A549 treated with ZK216348 at 1 μM for 4 hours (cell line): ENCODE measurements at places on chromosomes 6 and 20. TPM values are rescaled to one million over a fixed set of nuclear protein-coding genes. Genes with fewer than 3 reads are reported as not detected.

The CLDN20 gene
- total RNA-seq: not detected in 5 replicates

The SLC17A2 gene
- total RNA-seq: not detected in 5 replicates

The HEY2 gene
- 0.06 to 0.09 TPM (median 0.08 TPM) in 3 of 5 replicates, not detected in the others for total RNA-seq

The DLK2 gene
- 3.6 to 7.8 TPM (median 7.3 TPM) in 5 replicates for total RNA-seq

The WFDC6 gene
- not detected in 5 replicates for total RNA-seq

The TAB2 gene
- total RNA-seq: 20.0 to 32.3 TPM (median 26.5 TPM) in 5 replicates

The RIPPLY2 gene
- total RNA-seq: 0.65 to 0.91 TPM in 2 of 5 replicates, not detected in the others

The PPIL4 gene
- total RNA-seq: 13.0 to 29.4 TPM (median 14.5 TPM) in 5 replicates

The BNIP5 gene
- not detected in 5 replicates for total RNA-seq

The CST8 gene
- not detected in 5 replicates for total RNA-seq

The NCOA7 gene
- total RNA-seq: 9.1 to 23.5 TPM (median 18.8 TPM) in 5 replicates

The DEFB132 gene
- total RNA-seq: not detected in 5 replicates

The GNAS-AS1 gene
- total RNA-seq: not detected in 5 replicates

The TSBP1 gene
- total RNA-seq: not detected in 5 replicates

The HLA-DQA2 gene
- total RNA-seq: not detected in 5 replicates

The ADGRF1 gene
- total RNA-seq: 0.05 TPM in 2 of 5 replicates, not detected in the others

The MAP1LC3A gene
- total RNA-seq: 15.9 to 29.5 TPM (median 26.2 TPM) in 5 replicates
